ENCODE measurements at places on chromosomes 3 and 15.

- H3K4me1 ChIP-seq, result peaks cover 6% of the 10 kb centered on the region
- H3K27me3 ChIP-seq, result no peaks in the 10 kb centered on the region
- peak overlapping the region; percentile 71 for H3K27ac ChIP-seq
- H3K4me3 ChIP-seq, result no peak overlapping the region
- no peak for ATAC-seq
These were observed 38.5 kb upstream of the POLR2M start for GRCh38 chr15:57668016-57668415.

- H3K4me3 ChIP-seq, result no peak overlapping the region
- no peaks in the 10 kb centered on the region for H3K27me3 ChIP-seq
- H3K36me3 ChIP-seq, result peaks cover 50% of the 10 kb centered on the region
- ATAC-seq, result no peak
These were observed 66.8 kb upstream of the LIMD1 start for GRCh38 chr3:45527727-45528126.

- H3K4me1 ChIP-seq, result peaks cover 23% of the 10 kb centered on the region
- H3K27ac ChIP-seq, result no peak overlapping the region
- H3K27me3 ChIP-seq, result peaks cover 85% of the 10 kb centered on the region
- H3K4me3 ChIP-seq, result peak overlapping the region; percentile 38
- no peaks in the 10 kb centered on the region for H3K36me3 ChIP-seq
These were observed 263 bp downstream of the ST8SIA2 start for GRCh38 chr15:92393980-92394308.

- H3K27ac ChIP-seq, result no peak overlapping the region
- H3K4me3 ChIP-seq, result no peak overlapping the region
- no peak for ATAC-seq
- H3K4me1 ChIP-seq, result no peaks in the 10 kb centered on the region
- H3K36me3 ChIP-seq, result no peaks in the 10 kb centered on the region
These were observed 189.3 kb upstream of the VEPH1 start for GRCh38 chr3:157692468-157692867.

DNA sequence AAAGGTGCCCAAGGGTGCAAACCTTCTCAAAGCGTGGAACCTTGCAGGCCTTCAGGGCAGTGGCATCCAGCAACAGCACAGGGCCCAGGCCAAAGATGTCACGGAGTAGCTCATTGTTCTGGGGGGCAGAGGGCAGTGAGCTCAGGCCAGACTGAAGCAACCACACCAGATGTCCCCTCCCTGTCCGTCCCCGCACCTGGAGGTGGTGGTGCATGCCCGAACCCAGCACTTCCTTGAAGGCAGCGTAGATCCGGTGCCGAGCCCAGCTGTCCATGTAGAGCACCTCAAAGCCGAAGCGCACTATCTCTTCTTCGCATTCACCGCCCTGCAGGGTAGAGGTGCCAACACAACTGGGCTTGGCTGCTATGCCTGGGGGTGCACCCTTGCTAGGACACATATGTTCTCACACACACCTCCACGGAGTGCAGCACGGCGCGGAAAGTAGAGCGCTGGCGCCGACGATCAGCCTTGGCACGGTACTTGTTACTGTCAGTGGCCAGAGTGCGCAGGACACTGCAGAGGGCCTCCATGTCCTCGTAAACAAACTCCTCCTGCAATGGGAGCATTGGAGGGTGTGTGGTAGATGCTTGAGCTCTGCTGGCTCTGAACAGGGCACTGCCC, 3.7 kb downstream of the IFRD2 start:
- peaks cover 14% of the 10 kb centered on the region for H3K4me1 ChIP-seq
- H3K27me3 ChIP-seq, result no peaks in the 10 kb centered on the region
- no peak overlapping the region for H3K27ac ChIP-seq
- no peaks in the 10 kb centered on the region for H3K36me3 ChIP-seq
- no peak for ATAC-seq

- no peaks in the 10 kb centered on the region for H3K27me3 ChIP-seq
- peaks cover 18% of the 10 kb centered on the region for H3K4me1 ChIP-seq
- ATAC-seq, result no peak
- H3K36me3 ChIP-seq, result no peaks in the 10 kb centered on the region
- no peak overlapping the region for H3K4me3 ChIP-seq
- no peak overlapping the region for H3K27ac ChIP-seq
These were observed 27.7 kb upstream of the PCOLCE2 start for GRCh38 chr3:142916605-142917004.

- no peak overlapping the region for H3K4me3 ChIP-seq
- no peaks in the 10 kb centered on the region for H3K4me1 ChIP-seq
- H3K27ac ChIP-seq, result peak overlapping the region; percentile 56
- ATAC-seq, result peak; percentile 53
These were observed 42.9 kb downstream of the IDH2 start for GRCh38 chr15:90059208-90059985.

GRCh38 chr3:140421884-140422283, 256.0 kb upstream of the TRIM42 start:
- no peaks in the 10 kb centered on the region for H3K27me3 ChIP-seq
- H3K27ac ChIP-seq, result no peak overlapping the region
- no peak for ATAC-seq
- H3K4me3 ChIP-seq, result no peak overlapping the region
- peaks cover 9% of the 10 kb centered on the region for H3K4me1 ChIP-seq

GRCh38 chr3:159785273-159785708, 203.3 kb upstream of the IL12A start:
- H3K4me3 ChIP-seq, result no peak overlapping the region
- H3K4me1 ChIP-seq, result peaks cover 96% of the 10 kb centered on the region
- ATAC-seq, result no peak

GRCh38 chr3:30675774-30676173, 69.4 kb downstream of the TGFBR2 start:
- no peak overlapping the region for H3K27ac ChIP-seq
- H3K4me1 ChIP-seq, result peaks cover 39% of the 10 kb centered on the region
- no peak overlapping the region for H3K4me3 ChIP-seq
- peaks cover 89% of the 10 kb centered on the region for H3K36me3 ChIP-seq

DNA sequence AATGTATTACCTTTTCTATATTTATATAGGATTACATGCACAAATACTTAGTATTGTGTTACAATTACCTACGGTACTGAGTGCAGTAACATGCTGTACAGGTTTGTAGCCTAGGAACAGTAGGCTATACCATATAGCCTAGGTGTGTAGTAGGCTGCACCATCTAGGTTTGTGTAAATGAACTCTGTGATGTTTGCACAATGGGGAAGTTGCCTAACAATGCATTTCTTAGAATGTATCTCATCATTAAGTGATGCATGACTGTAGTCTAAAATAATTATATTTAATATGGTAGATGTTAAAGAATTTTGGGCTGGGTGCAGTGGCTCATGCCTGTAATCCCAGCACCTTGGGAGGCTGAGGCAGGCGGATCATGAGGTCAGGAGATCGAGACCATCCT, 281.0 kb downstream of the KLF13 start:
- no peaks in the 10 kb centered on the region for H3K4me1 ChIP-seq
- no peak overlapping the region for H3K4me3 ChIP-seq
- H3K27ac ChIP-seq, result no peak overlapping the region
- no peaks in the 10 kb centered on the region for H3K36me3 ChIP-seq
- H3K27me3 ChIP-seq, result no peaks in the 10 kb centered on the region

DNA sequence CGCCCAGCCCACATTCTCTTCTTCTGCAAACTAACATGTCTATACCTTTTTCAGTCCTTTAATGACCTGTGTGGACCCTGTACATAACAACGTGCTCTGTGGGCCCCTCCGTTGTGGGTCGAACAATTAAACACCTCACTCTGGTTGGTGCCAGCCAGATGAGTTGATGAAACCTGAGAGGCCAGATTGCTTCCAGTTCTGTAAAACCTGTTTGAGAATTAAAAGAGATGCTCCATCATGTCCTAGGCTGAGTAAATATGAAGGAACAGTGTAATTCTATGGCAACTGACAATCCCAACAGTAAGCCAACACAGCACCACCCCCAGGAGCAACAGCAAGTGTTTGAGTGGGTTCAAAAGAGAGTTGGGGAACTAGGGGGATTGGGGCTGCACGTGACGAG, 5.7 kb upstream of the THBS1 start:
- no peak for ATAC-seq
- no peak overlapping the region for H3K4me3 ChIP-seq
- H3K27me3 ChIP-seq, result no peaks in the 10 kb centered on the region
- H3K27ac ChIP-seq, result no peak overlapping the region
- H3K36me3 ChIP-seq, result no peaks in the 10 kb centered on the region

DNA sequence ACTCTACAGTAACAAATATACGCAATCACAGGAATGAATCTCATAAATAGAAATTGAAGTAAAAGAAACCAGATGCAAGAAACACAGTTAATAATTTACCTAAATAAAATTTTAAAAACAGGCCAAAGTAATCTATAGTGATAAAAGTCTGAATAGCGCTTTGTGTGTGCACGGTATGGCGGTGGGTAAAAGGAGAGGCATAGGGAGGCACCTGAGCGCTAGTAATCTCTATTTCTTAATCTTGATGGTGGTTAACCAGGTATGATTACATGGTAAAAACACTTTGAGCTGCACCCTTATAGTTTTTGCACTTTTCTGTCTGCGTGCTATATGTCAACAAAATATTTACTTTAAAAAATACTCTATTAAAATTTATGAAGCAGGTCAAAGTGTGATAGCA, 198.1 kb upstream of the SATB1 start:
- no peaks in the 10 kb centered on the region for H3K4me1 ChIP-seq
- ATAC-seq, result no peak
- no peaks in the 10 kb centered on the region for H3K27me3 ChIP-seq
- no peak overlapping the region for H3K27ac ChIP-seq
- no peak overlapping the region for H3K4me3 ChIP-seq
- no peaks in the 10 kb centered on the region for H3K36me3 ChIP-seq

DNA sequence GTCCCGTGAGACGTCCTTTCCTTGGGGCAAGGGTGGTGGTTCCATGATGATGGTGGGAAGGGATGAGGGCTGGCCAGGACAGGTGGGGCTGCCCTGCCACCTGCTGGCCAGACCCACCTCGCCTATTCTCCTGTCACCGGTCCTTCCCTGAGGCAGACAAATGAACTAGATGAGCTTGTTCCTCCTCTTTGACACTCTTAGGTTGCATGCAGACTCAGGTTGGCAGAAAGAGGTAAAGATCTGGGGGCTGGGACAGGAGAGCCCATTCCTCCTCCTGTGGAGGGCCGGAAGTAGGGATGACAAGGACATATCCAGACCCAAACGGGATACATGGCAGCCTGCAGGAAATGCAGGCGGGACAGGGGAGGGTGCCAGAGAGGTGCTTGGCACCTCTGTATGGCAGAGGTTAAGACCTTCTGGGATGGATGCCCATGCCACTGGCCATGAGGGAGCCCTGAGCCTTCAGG, 38.6 kb downstream of the ACSBG1 start:
- no peaks in the 10 kb centered on the region for H3K27me3 ChIP-seq
- no peaks in the 10 kb centered on the region for H3K4me1 ChIP-seq
- peak; percentile 41 for ATAC-seq
- H3K27ac ChIP-seq, result no peak overlapping the region
- no peak overlapping the region for H3K4me3 ChIP-seq

Data from gastroesophageal sphincter (tissue), 4 donors.